ENCODE measurements at places on chromosomes 1 and 21. TPM values are rescaled to one million over a fixed set of nuclear protein-coding genes. Genes with fewer than 3 reads are reported as not detected.

DNA sequence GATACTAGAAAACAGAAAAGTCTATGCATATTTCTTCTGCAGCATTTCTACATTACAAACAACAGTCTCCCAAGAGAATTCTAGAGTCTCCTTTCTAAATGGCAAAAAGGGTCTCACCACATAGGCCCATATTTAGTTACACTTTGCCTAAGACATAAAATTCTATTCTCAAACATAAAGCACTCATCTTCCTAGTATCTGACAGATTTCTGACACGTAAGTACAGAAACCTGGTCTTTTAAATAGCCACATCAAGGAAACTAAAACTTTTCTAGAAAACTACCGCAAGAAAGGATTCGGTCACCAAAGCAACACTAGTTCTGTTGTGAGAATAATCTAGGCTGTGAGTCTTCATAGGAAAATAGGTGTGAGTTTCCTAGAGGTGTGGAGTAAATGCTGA lies 33.6 kb upstream of the CTSK start:
- H3K4me1 ChIP-seq = no peaks in the 10 kb centered on the region
- H3K4me3 ChIP-seq = no peak overlapping the region
- no peaks in the 10 kb centered on the region for H3K27me3 ChIP-seq
- H3K27ac ChIP-seq = no peak overlapping the region

DNA sequence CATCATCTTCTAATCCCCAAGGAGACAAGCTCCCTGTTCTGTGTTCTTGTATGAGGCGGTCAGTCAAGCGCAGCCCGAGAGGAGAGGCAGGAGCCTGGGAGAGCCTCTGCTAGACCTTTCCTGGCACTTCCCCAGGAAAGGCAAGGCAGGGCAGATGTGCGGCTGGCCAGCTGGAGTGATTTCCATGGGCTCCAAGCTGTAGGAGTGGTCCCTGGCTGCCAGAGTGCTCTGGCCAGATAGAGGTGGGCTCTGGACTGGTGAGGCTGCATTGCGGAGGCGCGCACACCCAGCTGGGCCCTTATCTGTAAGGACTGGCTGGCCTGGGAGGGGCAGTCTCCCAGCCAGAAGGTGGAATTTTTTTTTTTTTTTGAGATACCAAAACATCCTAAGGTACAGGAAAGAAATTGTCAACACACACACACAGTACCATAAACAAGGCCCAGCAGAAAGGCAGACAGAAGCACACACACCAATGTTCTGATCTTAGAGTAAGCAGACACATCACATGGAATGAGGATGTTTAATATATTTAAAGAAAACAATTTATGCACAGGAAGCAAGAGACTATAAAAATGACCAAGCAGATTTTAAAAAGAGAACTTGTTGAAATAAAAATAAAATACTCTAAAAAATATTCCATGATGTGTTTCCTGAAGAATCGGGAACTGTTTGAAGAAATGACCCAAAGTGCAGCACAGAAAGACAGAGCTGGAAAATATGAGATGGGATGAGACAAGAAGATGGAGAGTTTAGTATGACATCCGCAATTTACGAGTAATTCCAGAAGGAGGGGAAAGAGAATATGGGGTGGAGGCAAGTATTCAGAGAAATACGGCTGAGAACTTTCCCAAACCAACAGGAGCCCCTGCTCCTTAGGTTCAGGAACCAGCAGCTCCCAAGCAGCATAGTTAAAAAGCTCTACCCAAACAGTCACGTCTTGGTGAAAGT lies 13.4 kb downstream of the IBA57 start:
- peaks cover 4% of the 10 kb centered on the region for H3K36me3 ChIP-seq
- DNase-seq = no peak
- H3K4me1 ChIP-seq = no peaks in the 10 kb centered on the region
- no peak overlapping the region for H3K4me3 ChIP-seq

GRCh38 chr1:203756036-203756435 lies 8.9 kb upstream of the LAX1 start:
- H3K4me3 ChIP-seq = no peak overlapping the region
- no peak overlapping the region for H3K27ac ChIP-seq
- no peaks in the 10 kb centered on the region for H3K36me3 ChIP-seq
- DNase-seq = no peak

GRCh38 chr1:25018943-25019336 lies 88.9 kb upstream of the RUNX3 start:
- H3K27ac ChIP-seq = no peak overlapping the region
- no peak overlapping the region for H3K4me3 ChIP-seq
- no peaks in the 10 kb centered on the region for H3K36me3 ChIP-seq
- H3K4me1 ChIP-seq = no peaks in the 10 kb centered on the region

DNA sequence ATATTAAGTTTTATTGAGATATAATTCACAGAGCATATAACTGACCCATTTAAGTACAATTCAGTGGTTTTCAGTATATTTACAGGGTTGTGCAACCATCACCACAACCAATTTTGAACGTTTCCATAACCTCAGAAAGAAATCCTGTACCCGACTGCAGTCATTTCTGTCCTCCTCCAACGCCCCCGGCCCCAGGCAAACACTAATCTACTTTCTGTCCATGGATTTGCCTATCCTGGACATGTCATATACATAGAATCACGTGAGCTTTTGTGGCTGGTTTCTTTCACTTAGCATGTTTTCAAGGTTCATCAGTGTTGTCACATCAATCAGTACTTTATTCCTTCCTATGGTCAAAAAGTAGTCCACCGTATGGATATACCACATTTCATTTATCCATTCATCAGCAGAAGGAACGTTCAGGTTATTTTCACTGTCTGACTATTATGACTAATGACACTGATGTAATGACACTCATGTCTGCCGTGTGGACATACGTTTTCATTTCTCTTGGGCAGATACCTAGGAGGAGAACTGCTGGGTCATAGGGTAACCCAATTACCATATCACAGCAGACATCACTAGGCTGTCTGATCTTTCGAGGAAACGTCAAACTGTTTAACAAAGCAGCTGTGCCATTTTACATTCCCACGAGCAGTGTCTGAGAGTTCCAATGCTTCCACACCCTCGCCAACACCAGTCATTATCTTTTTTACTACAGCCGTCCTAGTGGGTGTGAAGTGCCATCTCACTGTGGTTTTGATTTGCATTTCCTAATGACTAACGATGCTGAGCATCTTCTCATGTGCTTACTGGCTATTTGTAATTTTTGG lies 30.8 kb downstream of the MRPL37 start:
- H3K27me3 ChIP-seq = no peaks in the 10 kb centered on the region
- no peak for DNase-seq
- no peaks in the 10 kb centered on the region for H3K36me3 ChIP-seq
- no peak overlapping the region for H3K27ac ChIP-seq

DNA sequence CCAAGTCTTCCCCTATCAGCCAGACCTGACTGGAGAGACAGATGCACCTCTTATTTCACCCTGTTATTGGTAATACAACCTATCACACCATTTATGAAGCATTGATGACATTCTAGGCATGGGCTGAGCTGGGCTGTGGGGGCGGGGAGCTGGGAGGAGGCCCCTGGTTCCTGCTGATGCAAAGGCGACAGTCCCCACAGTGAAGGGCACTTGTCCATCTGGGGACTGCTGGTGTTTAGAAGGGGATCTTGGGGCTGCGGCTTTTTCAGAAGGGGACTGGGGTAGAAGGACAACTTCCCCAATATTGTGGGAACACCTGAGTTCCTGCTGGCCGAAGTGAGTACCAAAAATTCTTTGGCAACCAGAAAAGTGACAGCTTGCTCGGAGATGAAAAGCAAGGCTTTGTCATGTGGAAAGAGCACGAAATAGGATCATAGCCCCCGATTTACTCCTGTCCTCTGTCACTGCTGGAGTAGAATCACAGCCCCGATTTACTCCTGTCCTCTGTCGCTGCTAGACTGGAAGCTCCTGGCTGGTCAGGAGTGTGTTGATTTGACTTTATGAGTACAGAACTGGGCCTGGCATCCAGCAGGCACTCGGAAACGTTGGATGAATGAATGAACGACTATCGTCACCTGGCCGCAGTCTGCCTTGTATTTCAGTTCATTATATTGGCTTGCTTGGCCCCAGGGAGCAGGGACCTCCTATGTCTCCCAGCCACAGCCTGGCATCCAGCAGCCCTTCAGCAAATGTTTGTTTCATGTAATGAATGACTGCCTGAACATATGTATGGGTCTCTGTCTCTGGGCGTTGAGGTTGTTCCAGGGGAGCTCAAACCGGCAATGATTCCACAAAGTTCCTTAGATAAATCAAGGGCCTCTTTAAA lies 16.5 kb upstream of the ETV3L start:
- no peak overlapping the region for H3K27ac ChIP-seq
- no peaks in the 10 kb centered on the region for H3K27me3 ChIP-seq
- no peak overlapping the region for H3K4me3 ChIP-seq

DNA sequence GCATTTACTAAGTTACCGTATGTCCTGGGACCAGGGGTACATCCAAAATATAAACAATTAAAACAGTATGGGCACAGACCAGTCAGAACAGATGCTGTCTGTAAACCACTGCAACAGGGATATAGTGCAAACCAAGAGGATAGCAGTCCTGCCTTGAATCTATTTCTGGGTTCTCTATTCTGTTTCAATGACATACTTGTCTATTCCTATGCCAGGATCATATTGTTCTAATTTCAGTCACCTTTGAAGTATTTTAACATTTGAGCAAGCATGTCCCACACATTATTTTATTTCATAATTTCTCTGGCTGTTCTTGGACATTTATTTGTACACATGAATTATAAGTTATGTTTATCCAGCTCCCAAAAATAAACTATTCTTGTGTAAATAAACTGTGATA lies 28.2 kb upstream of the SYDE2 start:
- H3K4me3 ChIP-seq = no peak overlapping the region
- no peaks in the 10 kb centered on the region for H3K27me3 ChIP-seq
- no peak overlapping the region for H3K27ac ChIP-seq
- no peaks in the 10 kb centered on the region for H3K4me1 ChIP-seq
- H3K36me3 ChIP-seq = no peaks in the 10 kb centered on the region
- DNase-seq = no peak

- no peak overlapping the region for H3K4me3 ChIP-seq
- no peaks in the 10 kb centered on the region for H3K27me3 ChIP-seq
- DNase-seq = no peak
- H3K27ac ChIP-seq = no peak overlapping the region
- H3K4me1 ChIP-seq = no peaks in the 10 kb centered on the region
- H3K36me3 ChIP-seq = no peaks in the 10 kb centered on the region
These were observed 163.8 kb downstream of the COL24A1 start for GRCh38 chr1:85992791-85993190.

- H3K27me3 ChIP-seq = no peaks in the 10 kb centered on the region
- H3K27ac ChIP-seq = no peak overlapping the region
- H3K4me3 ChIP-seq = no peak overlapping the region
- no peaks in the 10 kb centered on the region for H3K36me3 ChIP-seq
- DNase-seq = no peak
These were observed 4.8 kb upstream of the ZNF687 start for GRCh38 chr1:151277249-151277648.

GRCh38 chr1:31535561-31535960 lies 40.8 kb upstream of the TINAGL1 start:
- H3K27ac ChIP-seq = no peak overlapping the region

LENEP gene
- total RNA-seq = 0.44 TPM

IBA57 gene
- total RNA-seq = 10.7 TPM
